ENCODE measurements at places on chromosomes 5 and 9. TPM values are rescaled to one million over a fixed set of nuclear protein-coding genes. Genes with fewer than 3 reads are reported as not detected.

Gene TAL2
- total RNA-seq = not detected

Gene ALDOB
- not detected for total RNA-seq

Gene CER1
- total RNA-seq = not detected

Gene IL7R
- 4.1 TPM for total RNA-seq

Gene RORB
- not detected for total RNA-seq

Gene SPATA31C1
- not detected for total RNA-seq

Gene LHX2
- total RNA-seq = 12.3 TPM

Gene SURF6
- total RNA-seq = 13.9 TPM

Gene ADAMTSL2
- not detected for total RNA-seq

All from hair follicular keratinocyte (primary cell).